HCT116 (cell line): ENCODE measurements at places on chromosomes 6 and 20.
A peak's percentile ranks its signal among the peaks of the same experiment; 100 is the strongest.

GRCh38 chr6:125562156-125562555 is 187.3 kb upstream of the HEY2 start:
- no peaks in the 10 kb centered on the region for H3K4me1 ChIP-seq
- no peaks in the 10 kb centered on the region for H3K36me3 ChIP-seq
- H3K4me3 ChIP-seq: no peak overlapping the region
- H3K27me3 ChIP-seq: peaks cover 43% of the 10 kb centered on the region

DNA sequence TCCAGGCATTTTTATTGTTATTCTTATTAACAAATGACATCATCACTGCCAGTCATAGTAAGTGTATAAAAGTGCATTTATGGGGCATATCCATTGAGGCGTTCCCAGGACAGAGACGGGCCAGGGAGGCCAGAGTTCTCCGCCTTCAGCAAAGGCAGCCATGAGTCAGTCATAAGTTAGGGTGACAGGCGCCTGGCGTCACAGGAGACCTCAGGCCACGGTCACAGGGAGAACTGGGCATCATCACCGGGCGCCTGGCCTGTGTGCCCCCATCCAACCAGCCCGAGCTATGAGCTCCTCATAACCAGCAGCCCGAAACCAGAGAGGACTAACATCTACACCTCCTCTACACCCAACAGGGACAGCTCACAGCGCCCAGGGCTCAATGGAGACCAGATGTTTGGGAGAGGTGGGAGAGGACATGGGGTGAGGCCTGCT is 259.2 kb downstream of the DLL1 start:
- no peak overlapping the region for H3K4me3 ChIP-seq
- H3K27me3 ChIP-seq: no peaks in the 10 kb centered on the region
- DNase-seq: no peak
- H3K4me1 ChIP-seq: peaks cover 7% of the 10 kb centered on the region
- no peak overlapping the region for H3K27ac ChIP-seq
- H3K36me3 ChIP-seq: no peaks in the 10 kb centered on the region

DNA sequence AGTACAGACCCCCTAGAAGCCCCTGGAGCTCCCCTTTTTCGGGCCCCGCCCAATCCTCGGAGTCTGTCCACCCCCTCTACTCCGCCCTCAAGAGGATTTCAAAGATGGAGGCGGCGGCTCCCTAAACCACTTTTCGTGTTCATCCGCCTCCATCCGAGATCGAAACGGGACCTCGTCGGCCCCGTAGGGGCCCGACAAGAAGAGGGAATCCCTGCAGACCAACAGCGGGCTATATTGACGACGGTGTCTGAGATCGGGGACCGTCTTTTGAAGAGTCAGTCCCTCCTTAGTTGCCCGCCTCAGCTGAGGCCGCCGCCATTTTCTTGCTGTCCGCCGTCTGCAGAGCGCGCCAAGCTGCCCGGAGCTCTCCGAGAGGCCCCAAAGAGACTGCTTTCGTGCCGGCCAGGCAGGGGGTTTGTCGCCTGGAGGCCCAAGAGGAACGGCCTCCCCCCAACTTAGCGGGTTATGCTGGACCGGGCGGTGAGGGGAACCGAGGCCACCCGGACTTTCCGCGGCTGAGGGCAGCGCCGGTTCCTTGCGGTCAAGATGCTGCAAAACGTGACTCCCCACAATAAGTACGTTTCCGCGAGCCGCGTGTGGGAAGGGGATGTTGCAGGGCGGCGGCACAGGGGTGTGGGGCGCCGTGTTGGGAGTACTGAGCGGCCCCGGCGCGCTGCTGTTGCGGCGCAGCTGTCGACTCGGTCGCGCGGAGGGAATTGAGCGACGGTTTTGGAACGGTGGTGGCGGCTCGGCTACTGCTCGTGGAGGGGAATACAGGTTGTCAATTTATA is 4.2 kb downstream of the BRD2 start:
- peak overlapping the region; percentile 82 for H3K4me3 ChIP-seq
- peaks cover 5% of the 10 kb centered on the region; the same call in 1 of the 2 replicates for H3K4me1 ChIP-seq
- H3K36me3 ChIP-seq: peaks cover 40% of the 10 kb centered on the region
- peak overlapping the region; percentile 70 for H3K27ac ChIP-seq

GRCh38 chr20:19045371-19045770 is 167.1 kb upstream of the SLC24A3 start:
- H3K4me3 ChIP-seq: no peak overlapping the region
- no peak overlapping the region for H3K27ac ChIP-seq
- H3K4me1 ChIP-seq: peaks cover 9% of the 10 kb centered on the region; the same call in 1 of the 2 replicates

GRCh38 chr6:82396964-82397751 is 33.5 kb downstream of the TPBG start:
- H3K36me3 ChIP-seq: no peaks in the 10 kb centered on the region
- no peaks in the 10 kb centered on the region for H3K27me3 ChIP-seq
- no peak overlapping the region for H3K4me3 ChIP-seq
- H3K4me1 ChIP-seq: peaks cover 28% of the 10 kb centered on the region
- H3K27ac ChIP-seq: peak overlapping the region; percentile 78
- peak; percentile 89 for DNase-seq

GRCh38 chr6:121389419-121389818 is 46.0 kb upstream of the GJA1 start:
- no peak overlapping the region for H3K27ac ChIP-seq
- no peaks in the 10 kb centered on the region for H3K4me1 ChIP-seq
- no peaks in the 10 kb centered on the region for H3K36me3 ChIP-seq

GRCh38 chr6:148415511-148416260 is 73.0 kb downstream of the SASH1 start:
- H3K27ac ChIP-seq: no peak overlapping the region
- no peaks in the 10 kb centered on the region for H3K36me3 ChIP-seq
- no peak for DNase-seq
- no peaks in the 10 kb centered on the region for H3K27me3 ChIP-seq
- 0 out of 2 replicates have a peak, but pooled peaks cover 6% of the 10 kb centered on the region for H3K4me1 ChIP-seq
- H3K4me3 ChIP-seq: no peak overlapping the region

DNA sequence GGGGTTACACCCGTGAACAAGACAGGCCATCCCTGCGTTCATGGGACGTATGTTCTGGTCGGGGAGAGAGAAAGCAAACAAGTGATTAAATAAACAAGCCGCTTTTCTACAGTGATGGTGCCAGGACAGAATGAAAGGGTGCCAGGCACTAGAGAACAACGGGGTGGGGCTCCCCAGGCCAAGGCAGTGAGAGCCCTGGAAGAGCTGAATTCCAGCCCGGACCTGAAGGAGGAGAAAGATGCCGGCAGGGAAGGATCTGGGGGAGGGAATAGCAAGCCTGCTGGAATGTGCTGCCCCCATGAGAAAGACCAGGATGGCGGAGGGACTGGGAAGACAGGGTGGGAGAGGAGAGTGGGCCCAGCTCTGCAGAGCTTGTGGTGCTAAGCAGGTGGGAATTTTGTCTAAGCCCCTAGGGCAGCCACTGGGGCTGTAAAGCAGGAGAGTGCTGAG is 7.5 kb downstream of the SNAI1 start:
- no peak for DNase-seq
- H3K4me1 ChIP-seq: no peaks in the 10 kb centered on the region
- H3K27me3 ChIP-seq: no peaks in the 10 kb centered on the region

- H3K4me1 ChIP-seq: no peaks in the 10 kb centered on the region
- H3K27ac ChIP-seq: no peak overlapping the region
- no peak for DNase-seq
- no peak overlapping the region for H3K4me3 ChIP-seq
- no peaks in the 10 kb centered on the region for H3K36me3 ChIP-seq
These were observed 132.1 kb upstream of the KCNG1 start for GRCh38 chr20:51154708-51155690.

GRCh38 chr20:9457136-9457535 is 57.3 kb upstream of the LAMP5 start:
- H3K27me3 ChIP-seq: no peaks in the 10 kb centered on the region
- H3K27ac ChIP-seq: no peak overlapping the region
- H3K4me3 ChIP-seq: no peak overlapping the region
- no peaks in the 10 kb centered on the region for H3K36me3 ChIP-seq
- no peaks in the 10 kb centered on the region for H3K4me1 ChIP-seq
- DNase-seq: no peak

DNA sequence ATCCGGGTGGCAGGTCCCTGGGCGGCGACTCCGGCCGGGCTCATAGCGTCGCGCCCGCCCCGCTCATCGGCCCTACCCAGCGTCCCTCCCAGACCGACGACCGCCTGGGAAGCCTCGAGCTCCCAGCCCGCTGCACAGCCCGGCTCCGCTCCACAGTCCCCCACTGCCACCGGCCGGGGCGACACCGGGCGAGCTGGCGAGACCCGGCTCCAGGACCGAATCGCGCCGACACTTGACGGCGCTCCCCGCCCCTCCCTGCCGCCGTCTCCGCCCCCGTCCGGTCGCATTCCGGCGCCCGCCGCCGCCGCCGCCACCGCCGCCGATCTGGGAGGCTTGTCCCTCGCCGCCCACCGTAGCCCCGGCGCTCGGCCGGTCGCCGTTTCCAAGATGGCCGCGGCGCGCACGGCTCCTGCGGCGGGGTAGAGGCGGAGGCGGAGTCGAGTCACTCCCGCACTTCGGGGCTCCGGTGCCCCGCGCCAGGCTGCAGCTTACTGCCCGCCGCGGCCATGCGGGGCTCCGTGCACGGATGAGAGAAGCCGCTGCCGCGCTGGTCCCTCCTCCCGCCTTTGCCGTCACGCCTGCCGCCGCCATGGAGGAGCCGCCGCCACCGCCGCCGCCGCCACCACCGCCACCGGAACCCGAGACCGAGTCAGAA is at the start of gene MAP3K4:
TSS of gene MAP3K4 (plus strand) at position 364 of the 655 bp plus-strand sequence. CDS start at position 527, 163 bp downstream.
- peak; percentile 47 for DNase-seq
- H3K27me3 ChIP-seq: no peaks in the 10 kb centered on the region
- H3K4me3 ChIP-seq: peak within 1 kb of the TSS; percentile 87
- peak within 1 kb of the TSS; percentile 89 for H3K27ac ChIP-seq
- peaks cover 16% of the 10 kb centered on the region for H3K4me1 ChIP-seq

DNA sequence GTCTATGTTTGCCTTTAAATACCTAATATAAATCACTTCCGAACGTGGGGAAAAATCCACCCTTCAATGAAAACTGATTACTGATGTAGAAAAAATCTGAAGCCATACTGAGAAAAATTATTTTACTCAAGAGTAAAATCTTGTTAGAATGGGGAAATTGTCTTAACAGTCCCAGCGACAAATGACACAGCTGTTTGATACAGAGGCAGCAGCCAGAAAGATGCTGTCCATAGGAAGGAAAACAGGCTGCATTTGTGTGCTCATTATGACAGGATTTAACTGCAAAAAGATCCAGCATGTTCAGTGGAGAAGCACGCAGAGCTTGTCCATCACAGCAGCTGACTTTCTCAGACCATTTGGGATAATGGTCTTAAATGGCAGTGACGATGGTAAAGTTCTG is 443.0 kb downstream of the TFAP2B start:
- no peaks in the 10 kb centered on the region for H3K4me1 ChIP-seq
- no peak for DNase-seq
- no peaks in the 10 kb centered on the region for H3K27me3 ChIP-seq
- no peaks in the 10 kb centered on the region for H3K36me3 ChIP-seq
- no peak overlapping the region for H3K27ac ChIP-seq

GRCh38 chr20:10708351-10709185 is 34.8 kb upstream of the JAG1 start:
- H3K4me3 ChIP-seq: no peak overlapping the region
- no peaks in the 10 kb centered on the region for H3K36me3 ChIP-seq
- H3K27ac ChIP-seq: no peak overlapping the region
- peaks cover 26% of the 10 kb centered on the region for H3K4me1 ChIP-seq
- H3K27me3 ChIP-seq: no peaks in the 10 kb centered on the region
- no peak for DNase-seq

GRCh38 chr6:31143148-31143547 is 4.3 kb upstream of the PSORS1C2 start:
- H3K4me1 ChIP-seq: peaks cover 7% of the 10 kb centered on the region; the same call in 1 of the 2 replicates
- no peaks in the 10 kb centered on the region; the same call in 1 of the 2 replicates for H3K36me3 ChIP-seq
- DNase-seq: no peak
- H3K27ac ChIP-seq: no peak overlapping the region

DNA sequence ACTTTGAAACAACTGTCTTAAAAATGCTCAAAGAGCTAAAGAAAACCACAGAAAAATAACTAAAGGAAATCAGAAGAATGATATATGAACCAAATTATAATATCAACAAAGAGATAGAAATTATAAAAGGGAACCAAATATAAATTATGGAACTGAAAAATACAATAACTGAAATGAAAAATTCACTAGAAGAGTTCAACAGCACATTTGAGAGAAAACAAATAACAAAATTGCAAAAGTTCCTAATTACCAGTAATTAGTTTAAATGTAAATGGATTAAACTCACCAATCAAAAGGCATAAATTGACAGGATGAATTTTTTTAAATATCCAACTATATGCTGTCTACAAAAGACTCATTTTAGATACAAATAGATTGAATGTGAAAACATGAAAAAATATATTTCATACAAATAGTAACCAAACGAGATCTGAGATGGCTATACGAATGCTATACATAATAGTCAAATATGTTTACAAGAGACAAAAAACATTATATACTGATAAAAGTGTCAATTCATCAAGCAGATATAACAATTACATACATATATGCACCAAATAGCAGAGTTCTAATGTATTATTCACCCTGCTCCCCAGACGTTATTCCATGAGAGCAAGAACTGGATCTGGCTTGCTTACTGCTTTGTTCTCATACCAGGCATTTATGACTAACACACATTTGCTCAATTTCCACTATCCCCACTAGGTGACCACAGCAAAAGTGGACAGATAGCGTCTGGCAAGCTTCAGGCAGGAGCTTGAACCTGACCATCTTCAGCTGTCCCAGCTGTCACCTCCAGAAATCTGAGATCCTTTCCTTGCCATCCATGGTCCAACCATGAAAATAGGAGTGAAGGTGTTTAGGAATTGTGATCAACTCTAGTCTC is 72.4 kb upstream of the SIRPA start:
- H3K4me1 ChIP-seq: peaks cover 4% of the 10 kb centered on the region
- no peak overlapping the region for H3K27ac ChIP-seq
- no peaks in the 10 kb centered on the region for H3K36me3 ChIP-seq
- H3K4me3 ChIP-seq: no peak overlapping the region
- no peak for DNase-seq

DNA sequence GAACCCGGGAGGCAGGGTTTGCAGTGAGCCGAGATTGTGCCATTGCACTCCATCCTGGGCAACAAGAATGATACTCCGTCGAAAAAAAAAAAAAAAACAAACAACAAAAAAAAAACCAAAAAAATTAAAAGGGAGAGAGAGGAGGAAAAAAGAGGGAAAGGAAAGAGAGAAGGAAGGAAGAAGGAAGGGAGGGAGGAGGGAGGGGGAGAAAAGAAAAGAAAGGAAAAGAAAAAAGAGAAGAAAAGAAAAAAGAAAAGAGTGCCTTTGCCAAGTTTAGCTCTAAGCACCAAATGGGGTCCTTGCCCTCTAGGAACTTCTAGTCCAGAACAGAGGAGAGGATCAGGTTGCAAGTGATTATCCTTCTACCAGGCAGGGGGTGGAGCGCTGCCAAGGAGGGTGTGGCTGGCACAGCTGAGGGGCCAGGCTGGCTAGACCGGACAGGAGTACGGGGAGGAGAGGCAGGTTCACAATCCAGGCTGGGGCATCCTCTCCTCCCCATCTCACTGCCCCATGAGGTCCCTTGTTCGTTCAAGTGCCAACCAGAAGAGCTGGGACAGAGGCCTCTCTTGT is 19.1 kb downstream of the GNAS start:
- DNase-seq: no peak
- no peaks in the 10 kb centered on the region for H3K36me3 ChIP-seq
- H3K27ac ChIP-seq: no peak overlapping the region

- no peak for DNase-seq
- H3K4me3 ChIP-seq: no peak overlapping the region
- no peaks in the 10 kb centered on the region for H3K27me3 ChIP-seq
- H3K27ac ChIP-seq: no peak overlapping the region
- H3K4me1 ChIP-seq: peaks cover 27% of the 10 kb centered on the region
These were observed 70.5 kb upstream of the PIM1 start for GRCh38 chr6:37099442-37099841.

GRCh38 chr20:24160563-24161281 is 172.1 kb upstream of the GGTLC1 start:
- no peak for DNase-seq
- no peak overlapping the region for H3K4me3 ChIP-seq
- H3K27me3 ChIP-seq: no peaks in the 10 kb centered on the region
- H3K36me3 ChIP-seq: no peaks in the 10 kb centered on the region
- no peak overlapping the region for H3K27ac ChIP-seq
- H3K4me1 ChIP-seq: no peaks in the 10 kb centered on the region
